ENCODE measurements at places on chromosomes 12 and 14.

GRCh38 chr12:12686925-12687324 is 9.1 kb downstream of the GPR19 start:
- DNase-seq: no peak

DNA sequence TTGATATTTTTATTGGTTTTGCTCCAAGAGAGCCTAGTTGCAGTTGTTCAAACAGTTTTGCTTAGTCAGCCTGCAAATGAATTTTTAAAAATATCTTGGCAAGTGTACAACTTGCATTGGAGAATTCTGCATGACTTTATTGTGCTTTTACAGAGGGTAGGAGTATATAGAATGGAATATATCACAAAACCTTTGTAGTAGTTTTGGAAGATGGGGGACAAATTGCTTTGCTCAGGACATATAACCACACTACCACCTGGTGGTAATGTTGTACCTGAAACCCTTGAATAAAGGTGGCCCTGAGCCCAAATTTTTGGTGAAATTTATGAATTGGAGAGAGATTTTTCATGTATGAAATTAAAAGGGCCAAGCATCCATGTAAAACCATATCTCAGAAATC is 645.2 kb downstream of the MED13L start:
- DNase-seq: no peak

DNA sequence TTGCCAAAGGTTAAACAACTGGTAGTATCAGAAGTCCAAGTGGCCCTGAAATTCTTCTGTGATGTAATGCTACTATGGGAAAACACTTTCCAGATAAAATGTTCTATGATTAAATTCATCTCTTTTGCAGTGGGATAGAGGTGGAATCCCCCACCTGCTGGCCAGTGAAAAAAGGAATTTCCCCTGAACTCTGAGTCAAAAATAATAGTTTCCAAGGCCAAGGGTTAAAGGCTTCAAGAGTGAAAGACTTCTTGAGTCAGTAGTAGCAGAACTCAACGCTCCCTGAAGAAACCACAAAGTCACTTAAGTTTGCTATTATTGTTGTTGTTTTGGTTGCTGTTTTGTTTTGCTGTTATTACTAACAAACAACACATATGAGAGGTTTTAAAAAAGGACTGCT is 330.8 kb downstream of the SOX5 start:
- DNase-seq: no peak

DNA sequence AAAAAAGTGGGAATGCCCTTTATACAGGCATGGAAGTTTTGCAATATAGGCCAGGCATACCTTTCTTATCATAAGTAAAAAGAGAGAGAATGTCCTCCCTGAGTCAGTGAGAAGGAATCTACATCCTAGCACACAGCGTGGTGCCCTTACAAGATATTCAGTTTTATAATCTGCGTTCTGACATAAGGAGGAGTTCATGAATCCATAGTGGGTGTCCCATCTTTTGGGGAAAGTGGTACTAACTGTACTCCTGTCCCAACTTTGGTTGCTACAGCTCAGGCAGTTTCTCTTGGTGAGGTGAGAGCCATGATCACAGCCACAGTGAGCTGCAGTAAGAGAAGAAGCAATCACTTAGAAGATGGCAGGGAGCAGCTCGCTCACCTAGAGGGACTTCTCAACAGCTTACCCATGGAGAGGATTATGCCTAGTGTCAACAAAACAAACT is 332.9 kb downstream of the BCAT1 start:
- DNase-seq: no peak

- DNase-seq: no peak
These were observed 236.1 kb upstream of the PLEKHG7 start for GRCh38 chr12:92466391-92467305.

GRCh38 chr12:64667793-64668192 is 57.5 kb downstream of the RASSF3 start:
- no peak for DNase-seq

GRCh38 chr14:75196064-75196463 is 19.7 kb upstream of the TMED10 start:
- no peak for DNase-seq

DNA sequence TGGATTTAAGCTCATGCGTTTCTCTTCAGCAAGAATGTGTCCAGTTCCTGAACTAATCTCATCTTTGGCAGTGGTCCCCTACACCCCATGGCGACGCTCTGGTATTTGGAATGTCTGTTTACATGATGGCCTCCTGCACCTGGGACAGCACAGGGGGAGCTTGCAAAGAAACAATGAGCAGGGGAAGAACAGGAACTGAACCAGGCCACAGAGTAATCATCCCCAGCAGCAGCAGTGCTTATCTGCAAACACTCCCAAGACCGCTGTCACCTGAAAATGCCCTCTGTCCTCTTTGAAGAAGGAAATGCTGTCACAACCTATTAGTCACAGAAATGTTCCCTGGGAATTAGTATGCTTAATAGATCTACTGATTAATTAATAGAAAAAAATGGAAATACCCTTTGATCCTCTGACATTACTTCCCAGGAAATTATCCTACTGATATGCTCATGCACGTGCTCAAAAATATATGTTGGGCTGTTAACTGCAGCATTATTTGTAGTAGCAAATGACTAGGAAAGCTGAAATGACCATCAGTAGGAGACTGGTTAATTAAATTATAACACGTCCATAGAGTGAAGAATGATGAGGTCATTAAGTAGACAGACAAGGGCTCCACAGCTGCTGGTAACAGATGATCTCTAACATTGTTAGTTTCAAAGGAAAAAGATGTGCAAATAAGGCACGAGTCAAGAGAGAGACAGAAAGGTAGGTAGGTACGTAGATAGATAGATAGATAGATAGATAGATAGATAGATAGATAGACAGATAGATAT is 279.3 kb upstream of the FLRT2 start:
- DNase-seq: no peak

DNA sequence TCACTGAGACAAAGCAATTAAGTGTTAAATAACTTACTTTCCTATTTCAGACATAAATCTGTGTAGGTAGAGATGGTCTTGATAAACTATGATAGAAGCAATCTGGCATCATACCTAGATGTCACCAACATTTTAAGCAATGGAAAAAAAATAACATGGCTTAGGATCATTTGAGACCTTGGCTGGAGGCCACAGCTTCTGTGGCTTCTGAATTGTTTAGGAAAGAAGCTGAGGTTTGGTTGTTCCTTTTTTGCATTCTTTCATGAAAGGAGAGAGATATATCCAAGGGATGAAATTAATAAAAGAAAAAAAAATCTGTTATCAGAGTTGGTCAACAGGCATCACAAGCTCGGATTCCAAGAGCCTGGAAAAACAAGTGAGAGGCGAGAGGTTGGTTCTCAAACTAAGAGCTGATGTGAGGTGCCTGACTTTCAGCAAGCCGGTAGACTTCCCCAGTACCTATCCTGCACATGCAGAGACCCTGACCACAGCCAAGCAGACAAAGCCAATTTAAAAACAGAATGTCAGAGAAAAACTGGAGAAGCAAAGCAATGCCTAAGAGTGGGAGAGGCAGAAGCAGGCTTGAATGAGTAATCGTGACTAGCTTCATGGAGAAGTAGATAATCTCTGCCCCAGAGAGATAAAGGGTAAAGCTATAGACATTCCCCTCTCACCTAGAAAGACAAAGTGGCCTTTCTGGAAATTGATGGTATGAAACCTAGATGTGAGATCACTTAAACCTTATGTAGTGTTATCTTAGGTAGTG is 43.4 kb upstream of the ST8SIA1 start:
- DNase-seq: no peak

DNA sequence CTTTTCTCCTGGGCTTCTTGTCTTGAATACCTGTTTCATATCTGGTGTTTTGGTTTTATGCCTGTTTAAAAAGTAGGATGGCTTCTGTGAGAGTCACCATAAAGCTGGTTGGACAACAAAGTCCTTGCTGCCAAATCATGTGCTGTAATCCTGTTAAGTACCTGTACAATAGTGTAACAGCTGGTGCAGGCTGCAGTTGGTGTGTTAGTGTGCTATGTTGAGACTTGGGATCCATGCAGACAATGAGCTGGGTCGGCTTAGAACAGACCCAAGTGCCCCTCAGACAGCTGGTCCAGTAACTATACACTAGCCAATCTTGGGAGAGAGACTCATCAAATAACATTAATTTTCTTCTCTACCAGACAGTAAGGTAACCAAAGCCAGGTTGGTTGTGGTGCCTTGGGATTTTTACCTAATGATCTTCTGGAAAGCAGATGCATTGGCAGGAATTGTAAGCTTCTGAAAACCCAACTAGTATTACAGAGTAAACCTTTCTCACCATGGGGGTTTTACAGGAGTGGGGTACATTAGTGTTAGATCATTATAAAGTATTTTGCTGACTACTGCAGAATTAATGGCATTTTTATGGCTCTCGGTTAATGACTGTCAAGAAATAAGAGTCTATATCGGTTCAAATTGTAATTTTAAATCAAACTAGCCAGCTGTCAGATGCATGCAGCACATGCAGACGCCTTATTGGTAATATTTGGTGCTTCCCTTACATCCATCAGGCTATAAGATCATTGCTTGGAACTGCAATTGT is 231.2 kb downstream of the PDZRN4 start:
- no peak for DNase-seq

DNA sequence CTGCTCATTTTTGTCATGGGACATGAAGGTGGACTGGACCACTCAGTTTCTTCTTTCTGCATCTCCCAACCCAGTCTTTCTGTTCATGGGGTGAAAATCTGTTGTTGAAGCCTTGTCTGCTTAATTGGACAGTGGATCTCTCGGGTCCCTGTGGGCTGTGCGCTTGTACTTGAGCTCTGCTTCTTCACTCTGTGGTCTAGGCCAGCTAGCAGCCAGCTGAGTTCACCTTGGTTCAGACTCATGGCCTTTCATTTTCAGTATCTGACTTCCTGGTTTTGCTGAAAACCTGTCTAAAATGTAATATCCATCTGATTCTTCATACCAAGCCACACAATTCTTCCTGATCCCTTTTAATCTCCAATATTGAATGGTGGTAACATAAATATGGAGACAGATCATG is 117.2 kb downstream of the LRRK2 start:
- no peak for DNase-seq

GRCh38 chr12:19967431-19967830 is 400.9 kb upstream of the PDE3A start:
- no peak for DNase-seq

GRCh38 chr12:103640831-103641230 is 53.8 kb downstream of the STAB2 start:
- no peak for DNase-seq

GRCh38 chr12:49336645-49337584 is at the start of gene C1QL4:
TSS of gene C1QL4 (minus strand) at chr12:49337188. CDS start at chr12:49336477, 711 bp downstream.
- DNase-seq: peak; percentile 86

DNA sequence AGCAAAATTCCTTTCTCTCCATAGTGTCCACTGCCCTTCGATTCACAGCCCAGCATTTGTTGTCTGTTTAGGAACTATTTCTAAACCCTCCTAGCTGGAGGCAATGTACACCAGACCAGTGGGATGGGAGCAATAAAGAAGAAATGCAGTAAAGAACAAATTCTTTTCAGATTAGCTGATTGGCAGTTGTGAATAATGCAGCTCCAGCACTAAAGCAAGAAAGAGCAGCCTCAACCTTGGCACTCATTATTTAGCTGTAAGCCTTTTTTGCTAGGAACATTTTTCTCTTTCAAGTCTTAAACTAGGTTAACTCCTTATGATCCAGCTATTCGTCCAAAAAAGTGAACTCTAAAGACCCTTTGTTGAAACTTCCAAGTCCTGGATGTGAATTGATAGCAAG is 580.5 kb upstream of the STXBP6 start:
- no peak for DNase-seq

DNA sequence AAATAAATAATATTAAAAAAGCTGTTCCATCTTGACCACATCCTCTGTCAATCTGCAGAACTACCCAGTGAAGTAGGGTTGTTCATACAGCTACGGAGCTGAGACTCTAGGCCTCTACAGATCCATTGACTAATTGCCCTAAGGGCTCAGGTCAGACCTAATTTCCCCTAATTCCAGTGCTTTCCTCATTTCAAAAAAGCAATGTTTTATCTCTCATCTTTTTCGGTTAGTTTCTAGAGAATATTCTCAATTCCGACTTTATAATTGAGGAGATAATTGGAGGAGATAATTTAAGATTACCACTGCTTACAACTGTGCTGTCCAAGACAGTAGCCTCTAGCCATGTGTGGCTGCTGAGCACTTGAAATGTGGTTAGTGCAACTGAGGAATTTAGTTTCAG is 167.1 kb downstream of the KIF21A start:
- DNase-seq: no peak

DNA sequence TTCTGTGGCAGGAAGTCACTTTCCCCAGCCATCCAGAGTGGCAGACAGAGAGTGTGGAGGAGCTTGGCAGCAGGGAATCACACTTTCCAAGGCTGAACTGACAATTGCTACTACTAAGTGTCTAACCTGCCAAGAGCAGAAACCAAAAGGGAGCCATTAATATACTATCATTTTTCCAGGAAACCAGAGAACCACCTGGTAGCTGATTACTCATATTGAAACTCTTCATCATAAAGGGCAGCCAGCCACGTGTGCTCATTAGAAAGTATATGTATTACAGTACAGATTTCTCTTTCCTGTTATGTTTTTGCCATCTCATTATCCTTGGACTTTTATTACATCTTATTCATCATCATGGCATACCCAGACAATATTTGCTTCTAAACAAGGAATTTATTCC is 374.9 kb downstream of the GXYLT1 start:
- no peak for DNase-seq

- DNase-seq: no peak
These were observed 18.7 kb downstream of the SETD1B start for GRCh38 chr12:121822393-121823100.

- DNase-seq: no peak
These were observed 100.2 kb upstream of the PRICKLE1 start for GRCh38 chr12:42689699-42690098.

DNA sequence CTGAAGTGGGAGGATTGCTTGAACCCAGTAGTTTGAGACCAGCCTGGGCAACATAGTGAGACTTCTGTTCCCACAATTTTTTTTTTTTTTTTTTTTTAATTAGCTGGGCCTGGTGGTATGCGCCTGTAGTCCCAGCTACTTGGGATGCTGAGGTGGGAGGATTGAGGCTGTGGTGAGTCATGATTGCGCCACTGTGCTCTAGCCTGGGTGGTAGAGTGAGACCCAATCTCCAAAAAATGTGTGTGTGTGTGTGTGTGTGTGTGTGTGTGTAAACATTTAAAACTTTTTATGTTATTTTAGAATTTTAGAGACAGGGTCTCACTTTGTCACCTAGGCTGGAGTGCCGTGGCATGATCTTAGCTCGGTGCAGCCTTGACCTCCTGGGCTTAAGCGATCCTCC is 6.8 kb downstream of the PPP1R36 start:
- DNase-seq: no peak

DNA sequence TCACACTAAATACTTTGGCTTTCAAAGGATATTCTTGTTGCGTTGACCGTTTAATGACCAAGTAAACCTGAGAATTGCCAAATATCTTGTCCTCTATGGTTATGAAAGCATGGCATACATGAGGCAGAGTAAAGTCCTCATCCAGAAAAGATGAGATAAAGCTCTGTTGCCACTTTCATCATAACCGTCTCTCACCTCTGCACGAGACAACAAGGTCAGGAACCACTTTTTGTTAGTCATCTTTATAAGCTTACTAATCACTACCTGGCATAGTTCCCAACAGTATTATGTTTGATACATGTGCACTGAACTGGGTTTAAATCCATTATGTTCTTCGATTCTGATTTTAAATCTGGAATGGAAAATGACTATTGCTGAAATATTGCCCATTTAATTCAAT is 31.3 kb downstream of the PTPRB start:
- no peak for DNase-seq

- no peak for DNase-seq
These were observed 15.5 kb upstream of the BEGAIN start for GRCh38 chr14:100602621-100603230.

- DNase-seq: no peak
These were observed 1.6 kb downstream of the CEP170B start for GRCh38 chr14:104866451-104867370.
